ENCODE measurements at places on chromosomes 2 and 18.

DNA sequence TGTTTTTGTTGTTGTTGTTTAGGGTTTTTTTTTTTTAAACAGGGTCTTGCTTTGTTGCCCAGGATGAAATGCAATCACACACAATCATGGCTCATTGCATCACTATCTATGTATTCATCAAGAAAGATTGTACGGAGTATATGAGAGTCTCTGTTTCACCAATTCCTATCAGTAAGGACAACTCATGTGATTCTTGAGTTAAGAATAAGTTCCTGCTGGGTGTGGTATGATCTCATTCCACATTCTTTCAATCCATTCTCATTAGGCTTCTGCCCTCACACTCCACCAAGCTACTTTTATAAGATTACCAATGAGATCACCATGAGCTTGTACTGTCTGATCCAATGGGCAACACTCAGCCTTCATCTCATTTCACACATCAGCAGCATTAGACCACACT lies 9.1 kb upstream of the AP1S3 start:
- DNase-seq, result peak; percentile 56

GRCh38 chr2:240182001-240182400 lies 41.5 kb upstream of the OTOS start:
- no peak for DNase-seq

DNA sequence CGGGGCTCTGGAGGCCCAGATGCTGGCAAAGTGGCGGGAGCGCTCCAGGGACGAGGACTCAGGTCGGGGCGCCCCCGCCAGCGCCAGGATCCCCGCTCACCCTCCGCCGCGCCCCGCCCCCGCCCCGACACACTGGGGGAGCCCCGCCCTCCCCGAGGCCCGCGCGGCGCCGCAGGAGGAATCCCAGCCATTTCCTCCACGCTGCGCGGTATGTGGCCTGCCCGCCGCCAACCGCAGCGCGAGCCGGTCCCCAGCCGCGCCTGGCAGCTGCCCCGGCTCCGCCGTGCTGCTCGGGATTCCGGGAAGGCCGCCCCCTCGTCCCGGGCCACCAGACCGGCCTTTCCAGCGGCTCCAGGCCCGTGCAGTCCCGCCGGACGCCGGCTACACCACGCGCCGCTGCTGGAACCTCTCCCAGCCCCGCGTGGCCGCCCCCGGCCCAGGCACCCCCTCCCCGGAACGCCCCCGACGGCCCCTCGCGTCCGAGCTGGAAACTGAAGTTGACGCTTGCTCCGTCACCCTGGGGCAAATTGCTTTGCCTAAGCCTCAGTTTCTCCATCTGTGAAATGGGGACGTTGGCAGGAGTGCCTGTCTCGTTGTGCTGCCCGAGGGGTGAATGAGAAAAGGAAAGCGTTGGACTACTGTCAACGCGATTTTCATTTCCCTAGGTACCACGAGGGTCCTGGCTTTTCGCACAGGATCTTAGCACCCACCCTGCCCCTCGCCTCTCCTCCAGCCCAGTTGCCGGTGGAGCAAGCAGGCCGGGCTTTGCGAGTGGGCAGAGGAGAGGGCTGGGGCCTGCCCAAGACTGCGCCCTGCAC lies 53.6 kb downstream of the PKDCC start:
- DNase-seq, result no peak

- DNase-seq, result no peak
These were observed 278.9 kb downstream of the SLC4A3 start for GRCh38 chr2:219906114-219907010.

DNA sequence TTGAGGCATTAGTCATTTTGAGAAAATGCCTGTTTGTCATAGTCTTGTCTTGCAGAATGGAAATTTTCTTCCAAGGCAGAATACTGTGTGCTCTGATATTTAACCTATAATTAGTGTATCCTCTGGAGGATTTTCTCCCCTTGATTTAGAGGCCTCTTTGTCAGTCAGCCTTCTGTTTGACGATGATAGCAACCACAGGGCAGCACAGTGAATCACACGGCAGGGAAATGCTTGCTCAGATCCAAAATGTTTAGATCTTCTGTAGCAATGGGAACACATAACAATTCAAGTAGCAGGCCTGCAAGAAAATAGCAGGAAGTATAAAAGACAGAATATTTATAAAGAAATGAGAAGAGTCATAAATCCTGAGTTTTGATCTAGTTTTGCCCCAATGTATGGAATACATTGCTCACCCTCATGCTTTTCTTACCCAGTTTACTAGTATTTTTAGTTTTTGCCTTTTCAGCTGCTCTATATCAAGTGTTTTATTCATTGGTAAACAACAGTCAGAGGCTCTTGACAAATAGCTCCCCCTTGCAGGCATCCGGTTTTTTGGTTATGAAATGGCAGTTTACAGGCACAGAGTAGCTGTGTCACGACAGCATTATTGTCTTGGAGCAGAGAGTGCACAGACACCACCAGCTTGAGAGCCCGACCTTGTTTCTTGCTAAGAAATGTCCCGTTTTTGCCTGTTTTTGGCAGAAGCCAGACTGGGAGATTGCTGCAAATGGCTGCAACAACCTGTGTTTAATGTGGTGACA lies 185.1 kb downstream of the MYO3B start:
- peak; percentile 16 for DNase-seq

DNA sequence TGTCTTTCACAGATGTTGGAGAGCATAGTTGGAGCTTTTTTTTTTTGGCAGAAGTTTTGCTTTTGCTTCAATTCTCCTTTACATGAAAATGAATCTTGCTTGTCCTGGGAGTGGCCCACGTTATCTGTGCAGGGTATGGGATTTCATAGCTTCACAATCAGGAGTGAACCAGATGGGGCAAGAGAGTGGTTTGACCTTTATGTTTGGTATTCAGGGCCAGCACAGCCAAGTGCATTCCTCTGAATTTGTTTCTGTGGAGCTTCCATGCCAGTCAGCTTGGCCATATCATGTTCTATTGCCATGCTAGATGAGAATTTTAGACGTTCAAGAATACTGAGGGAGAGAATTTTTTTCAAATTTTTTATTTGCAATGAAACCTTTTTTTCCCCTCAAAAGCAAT lies 116.6 kb downstream of the PRPF40A start:
- no peak for DNase-seq

- no peak for DNase-seq
These were observed 1.4 kb downstream of the MYO7B start for GRCh38 chr2:127536707-127537541.

- DNase-seq, result no peak
These were observed 69.9 kb downstream of the TMEM247 start for GRCh38 chr2:46549166-46549844.

- DNase-seq, result no peak
These were observed 571.1 kb downstream of the CPS1 start for GRCh38 chr2:211127501-211127900.

- DNase-seq, result peak; percentile 29
These were observed 373.4 kb downstream of the LPIN1 start for GRCh38 chr2:12119841-12120240.

GRCh38 chr2:230893841-230894781 lies 29.4 kb downstream of the ITM2C start:
- DNase-seq, result no peak

GRCh38 chr2:121796239-121796638 lies 40.8 kb downstream of the TSN start:
- no peak for DNase-seq

DNA sequence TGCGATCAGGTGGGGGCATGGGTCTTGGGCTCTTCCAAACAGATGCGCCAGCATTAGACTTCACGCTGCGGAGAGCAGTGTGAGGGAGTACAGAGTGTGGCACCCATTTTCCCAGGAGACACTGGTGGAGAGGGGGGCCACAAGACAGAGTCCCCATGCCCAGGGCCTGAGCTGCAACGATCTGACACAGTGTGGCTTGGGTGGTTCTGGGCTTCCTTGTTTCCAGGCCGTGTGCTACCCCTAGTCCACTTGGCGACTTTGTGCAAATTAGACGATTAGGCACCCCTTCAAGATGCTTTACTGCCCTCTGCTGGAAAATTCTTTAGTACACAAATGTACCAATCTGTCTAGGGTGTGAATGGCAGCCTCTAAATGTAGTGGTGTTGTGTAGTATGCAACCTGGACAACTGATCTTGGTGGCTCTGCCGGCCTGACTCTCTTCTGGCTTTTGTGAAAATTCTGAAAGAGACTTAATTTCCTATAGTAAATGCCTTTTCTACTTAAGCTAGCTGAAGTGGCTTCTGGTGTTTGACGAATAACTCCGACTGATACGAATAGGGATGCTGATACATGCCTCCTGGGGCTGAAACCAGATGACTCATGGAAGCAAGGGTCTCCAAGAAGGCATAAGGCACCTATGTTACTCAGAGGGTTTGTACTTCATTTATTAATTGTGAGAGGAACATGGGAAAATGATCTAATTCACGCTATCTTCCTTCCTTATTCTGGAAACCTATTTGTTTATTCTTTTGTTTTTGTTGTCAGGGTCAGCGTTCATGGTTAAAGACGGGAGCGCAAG lies 92.3 kb upstream of the SMAD2 start:
- DNase-seq, result no peak

DNA sequence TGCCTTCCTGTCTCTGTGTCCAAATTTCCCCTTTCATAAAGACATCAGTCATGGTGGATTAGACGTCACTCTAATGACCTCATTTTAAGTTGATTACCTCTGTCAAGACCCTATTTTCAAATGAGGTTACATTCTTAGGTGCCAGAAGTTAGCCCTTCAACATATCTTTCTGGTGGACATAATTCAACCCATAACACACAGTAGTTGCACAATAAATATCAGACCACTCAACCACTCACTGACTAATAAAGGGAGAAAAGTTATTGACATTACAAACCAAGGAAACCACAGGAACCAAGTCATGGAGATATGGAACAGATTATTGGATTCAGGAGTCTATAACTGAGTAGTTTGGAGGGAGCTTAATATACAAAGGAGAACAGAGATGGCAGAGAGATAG lies 377.4 kb upstream of the ACVR2A start:
- no peak for DNase-seq

- no peak for DNase-seq
These were observed 177.2 kb downstream of the BCL11A start for GRCh38 chr2:60376252-60376651.

DNA sequence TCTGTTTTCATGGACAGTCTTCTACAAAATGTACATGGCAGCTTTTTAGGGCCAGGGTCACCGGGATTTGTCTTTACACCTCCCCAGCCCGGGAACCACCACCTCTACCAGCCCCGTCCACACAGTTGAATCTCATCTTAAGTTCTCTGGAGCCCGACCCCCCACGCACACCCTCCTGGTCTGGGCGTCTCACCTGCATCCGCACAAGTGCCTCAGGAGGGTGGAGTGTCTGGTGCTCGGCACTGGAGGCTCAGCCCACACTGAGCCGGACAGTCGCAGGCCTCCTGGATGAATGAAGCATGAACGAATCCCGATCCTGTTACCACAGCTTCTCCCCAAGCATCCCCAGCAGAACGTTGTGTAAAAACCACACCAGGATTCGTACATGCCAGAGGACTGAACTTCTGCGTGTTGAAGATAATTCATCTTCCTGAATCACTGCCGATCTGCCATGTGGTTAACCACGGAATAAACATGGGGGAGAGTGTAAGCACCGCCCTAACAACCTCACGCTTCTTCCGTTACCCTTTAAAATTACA lies 162.0 kb downstream of the RTP5 start:
- peak; percentile 79 for DNase-seq

DNA sequence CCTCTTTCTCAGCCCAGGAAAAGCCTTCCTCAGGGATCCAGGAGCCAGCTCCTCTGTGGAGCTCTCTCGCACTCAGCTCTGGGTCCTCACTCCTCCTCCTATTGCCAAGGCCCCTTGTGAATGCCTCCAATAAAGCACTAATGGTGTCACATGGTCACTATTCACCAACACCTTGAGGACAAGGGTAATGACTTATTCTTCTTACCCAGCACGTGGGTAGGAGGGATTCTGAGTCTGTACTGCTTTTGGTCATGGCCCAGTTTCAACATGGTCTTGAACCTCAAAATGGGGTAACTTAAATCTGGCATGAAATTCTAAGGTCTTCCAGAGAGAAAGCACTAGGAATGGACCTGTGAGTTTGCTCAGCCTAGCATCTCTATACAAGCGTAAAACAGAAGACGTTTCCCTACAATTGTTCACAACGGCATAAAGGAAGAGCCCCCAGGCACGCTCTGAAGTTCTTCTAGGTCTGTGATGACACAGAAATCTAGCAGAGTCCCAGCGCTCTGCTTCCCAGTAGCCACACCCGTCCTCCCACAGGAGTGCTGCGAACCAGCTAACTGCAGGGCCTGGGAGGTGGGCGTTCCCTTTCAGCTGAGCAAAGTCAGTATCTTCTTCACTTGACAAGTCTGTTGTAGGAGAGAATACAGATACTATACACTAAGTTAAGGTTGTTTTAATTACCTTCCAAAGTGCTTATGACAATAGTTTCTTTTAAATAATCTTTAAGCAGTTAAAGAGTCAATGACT lies 14.6 kb upstream of the KIDINS220 start:
- DNase-seq, result no peak

DNA sequence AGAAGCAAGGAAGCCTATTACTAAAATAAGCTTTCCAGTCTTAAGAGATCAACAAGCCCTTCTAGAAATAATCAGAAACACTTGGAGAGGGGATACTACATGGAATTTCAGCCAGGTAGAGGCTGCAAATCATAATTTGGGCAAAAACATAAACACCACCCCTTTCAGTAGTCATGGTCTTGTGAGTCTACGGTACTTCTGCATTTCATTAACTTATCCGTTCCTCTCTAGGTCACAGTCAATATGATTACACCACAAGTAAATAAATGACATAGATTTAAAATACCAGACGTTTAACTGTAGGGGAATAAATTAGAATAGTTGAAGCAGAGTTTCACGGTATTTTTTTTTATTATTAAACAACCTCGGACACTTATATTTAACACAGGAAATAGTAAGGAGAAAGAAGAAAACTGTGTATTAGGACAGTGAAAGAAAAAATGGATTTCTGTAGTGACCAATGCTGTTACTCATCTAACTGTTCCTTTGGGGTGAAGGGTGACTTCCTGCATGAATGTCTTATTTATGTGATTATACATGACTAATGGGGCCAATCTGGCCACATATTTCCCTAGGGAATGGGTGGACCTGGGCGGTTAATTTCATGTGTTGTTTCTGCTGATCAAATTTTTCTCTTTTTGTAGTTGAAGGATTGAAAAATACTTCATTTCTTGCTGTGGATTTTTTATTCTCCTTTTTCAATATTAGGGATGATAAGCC lies 456.6 kb upstream of the UBE2E3 start:
- peak; percentile 64 for DNase-seq

DNA sequence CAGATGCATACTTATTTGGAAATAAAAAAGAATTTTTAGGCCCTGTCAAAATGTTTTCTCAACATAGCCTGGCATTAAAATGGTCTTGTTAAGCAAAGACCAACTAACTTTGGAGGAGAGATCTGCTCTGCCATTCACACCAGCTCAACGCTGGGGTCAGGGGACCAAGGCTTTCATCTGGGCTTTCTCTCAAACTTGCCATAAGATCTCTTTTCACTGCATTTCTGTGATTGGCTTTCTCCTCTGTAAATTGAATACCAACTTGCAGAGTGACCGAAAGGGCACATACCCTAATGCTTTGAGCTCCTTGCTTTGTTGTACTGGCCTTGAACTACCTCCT lies 71.2 kb downstream of the MYCN start:
- DNase-seq, result no peak

DNA sequence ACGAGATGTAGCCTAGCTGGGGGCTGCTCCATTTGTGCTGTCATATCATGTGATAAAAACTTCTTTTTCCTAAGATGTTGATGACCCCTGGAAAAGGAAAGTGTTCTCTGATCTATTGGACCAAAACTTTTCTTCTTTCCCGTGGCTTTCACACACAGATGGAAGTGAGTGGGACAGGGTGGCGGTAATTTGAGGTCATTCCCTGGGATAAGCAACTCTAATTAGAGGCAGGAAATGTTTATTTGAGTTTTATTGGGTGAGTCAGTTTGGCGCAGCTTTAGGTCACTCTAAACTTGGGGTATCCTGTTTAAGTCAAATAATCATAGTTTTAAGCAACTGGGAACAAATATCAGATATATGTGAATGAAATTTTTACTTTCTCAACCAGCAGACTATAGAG lies 221.0 kb upstream of the EPAS1 start:
- DNase-seq, result no peak
